ENCODE measurements at places on chromosomes 12 and 14.

DNA sequence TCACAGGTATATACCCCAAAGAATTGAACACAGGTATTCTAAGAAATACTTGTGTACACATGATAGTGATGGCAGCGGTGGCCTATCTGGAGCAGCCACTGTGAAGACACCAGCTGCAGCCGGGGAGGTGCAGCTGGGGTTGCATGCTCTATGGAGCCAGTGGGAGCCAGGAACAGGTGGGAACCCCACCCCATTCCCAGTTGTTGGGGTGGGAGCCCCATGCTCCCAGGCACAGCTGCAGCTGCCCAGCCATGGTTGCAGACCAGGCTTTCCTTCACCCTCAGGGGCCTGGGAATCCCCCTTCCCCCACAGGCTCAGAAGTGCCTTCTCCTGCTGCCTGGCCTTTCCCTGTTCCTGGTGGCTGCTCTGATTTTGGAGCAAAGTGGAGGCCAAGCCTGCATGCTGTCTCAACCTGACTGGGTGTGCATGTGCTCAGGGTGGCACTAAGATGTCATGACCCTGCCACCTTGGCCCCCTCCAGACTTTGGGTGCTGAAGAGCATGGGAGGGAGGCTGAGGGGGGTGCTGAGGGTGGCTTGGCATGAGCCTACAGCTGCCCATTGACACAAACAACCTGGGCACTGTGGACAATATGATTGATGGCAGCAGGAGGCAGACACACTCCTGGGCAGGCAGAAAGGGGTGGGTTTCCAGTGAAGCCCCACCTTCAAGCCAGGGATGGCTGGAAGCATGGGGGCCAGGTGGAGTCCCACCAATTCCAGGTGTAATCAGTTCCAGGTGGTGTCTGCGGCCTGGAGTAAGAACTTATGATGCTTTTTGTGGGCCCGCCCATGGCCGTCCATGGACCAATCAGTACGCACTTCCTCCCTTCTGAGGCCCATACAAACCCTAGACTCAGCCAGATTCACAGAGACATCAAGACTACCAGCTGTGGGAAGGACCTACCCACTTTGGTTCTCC is 234.7 kb downstream of the ADGRD1 start:
- no peak for DNase-seq

- no peak for DNase-seq
These were observed 75.4 kb downstream of the GRIP1 start for GRCh38 chr12:66603461-66603860.

DNA sequence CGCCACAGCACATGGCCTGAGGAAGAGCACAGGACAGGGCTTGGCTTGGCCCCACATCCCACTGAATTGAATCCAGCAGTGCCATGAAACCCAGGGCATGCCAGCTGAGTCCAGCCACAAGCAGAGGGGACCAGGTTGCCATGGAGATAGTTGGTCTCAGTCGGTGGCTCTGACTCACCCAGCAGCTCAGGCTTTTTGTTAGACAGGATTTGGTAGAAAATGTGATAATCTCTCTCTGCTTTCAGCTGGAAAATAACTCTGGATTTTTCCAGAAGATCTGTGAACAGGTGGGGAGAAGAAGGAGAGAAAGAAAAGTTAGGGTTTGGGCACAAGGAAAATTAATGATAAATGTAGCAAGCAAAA is 4.8 kb downstream of the MYH7 start:
- no peak for DNase-seq

GRCh38 chr12:50103767-50104321 is at the start of gene GPD1:
TSS of gene GPD1 (plus strand) at chr12:50104008. CDS start at chr12:50104051, 43 bp downstream.
- DNase-seq = no peak

DNA sequence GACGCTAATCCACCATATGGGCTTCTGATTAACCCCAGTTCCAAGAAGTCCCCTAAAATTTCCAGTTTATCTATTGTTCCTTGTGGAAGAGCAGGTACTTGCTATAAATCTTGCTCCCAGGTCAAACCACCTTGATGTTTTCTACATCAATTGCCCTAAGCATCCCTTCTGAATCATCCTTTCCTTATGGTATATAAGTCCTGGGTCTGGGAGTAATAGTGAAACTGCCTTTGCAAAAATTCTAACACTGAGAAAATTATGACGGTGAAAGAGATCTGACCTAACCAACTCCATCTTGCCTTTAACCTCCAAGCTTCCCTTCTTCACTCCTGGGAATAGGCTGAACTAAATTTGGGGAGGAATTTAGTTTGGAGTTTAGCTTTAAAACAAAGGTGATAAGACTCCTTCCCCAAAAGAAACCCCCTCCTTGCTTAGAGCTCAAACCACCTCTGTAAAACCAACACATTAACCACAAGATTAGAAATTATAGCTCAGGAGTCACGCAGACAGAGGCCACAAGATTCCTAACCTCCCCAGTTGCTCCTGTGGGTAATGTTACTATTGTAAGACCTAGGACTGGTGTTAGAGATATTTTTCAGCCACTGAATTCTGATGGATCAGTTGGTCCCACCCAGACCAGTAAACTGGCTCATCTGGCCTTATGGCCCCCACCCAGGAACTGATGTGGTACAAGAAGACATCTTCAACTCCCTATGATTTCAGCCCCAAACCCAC is 33.8 kb upstream of the DTX1 start:
- no peak for DNase-seq

DNA sequence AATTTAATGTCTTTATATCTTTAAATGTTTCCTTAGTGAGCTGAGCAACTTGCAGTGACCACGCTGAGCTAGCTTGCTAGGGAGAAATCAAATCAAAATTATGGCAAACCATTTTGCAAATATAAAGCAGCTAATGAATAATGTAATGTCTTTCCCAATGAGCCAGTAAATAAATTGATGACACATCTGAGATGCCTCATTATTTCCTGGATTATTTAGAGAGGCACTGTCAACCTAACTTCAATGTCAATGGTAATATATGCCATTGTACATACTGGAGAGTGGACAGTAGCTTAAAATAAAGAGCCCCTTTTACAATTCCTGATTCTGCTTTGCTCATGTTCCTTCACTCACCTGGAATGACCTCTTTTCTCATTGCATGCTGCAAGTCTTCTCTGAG is 182.6 kb downstream of the PHLDA1 start:
- no peak for DNase-seq

DNA sequence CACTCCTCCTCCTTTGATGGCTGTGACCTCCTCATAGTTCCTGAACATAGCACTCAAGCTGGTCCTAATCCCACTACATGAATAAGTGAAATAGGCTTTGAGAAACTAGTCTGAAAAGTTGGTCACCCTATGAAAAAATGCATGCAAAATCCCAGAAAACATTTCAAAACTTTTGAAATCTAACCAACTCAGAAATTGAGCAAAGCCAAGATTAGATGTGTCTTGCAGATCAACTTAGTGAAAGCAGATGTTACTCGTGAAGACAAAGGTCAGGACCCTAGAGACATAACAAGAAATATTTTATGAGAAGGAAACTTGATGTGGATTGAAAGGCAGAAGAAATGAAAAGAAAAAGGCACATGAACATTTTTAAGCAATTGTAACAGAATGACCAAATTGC is 63.3 kb downstream of the TSHR start:
- no peak for DNase-seq

DNA sequence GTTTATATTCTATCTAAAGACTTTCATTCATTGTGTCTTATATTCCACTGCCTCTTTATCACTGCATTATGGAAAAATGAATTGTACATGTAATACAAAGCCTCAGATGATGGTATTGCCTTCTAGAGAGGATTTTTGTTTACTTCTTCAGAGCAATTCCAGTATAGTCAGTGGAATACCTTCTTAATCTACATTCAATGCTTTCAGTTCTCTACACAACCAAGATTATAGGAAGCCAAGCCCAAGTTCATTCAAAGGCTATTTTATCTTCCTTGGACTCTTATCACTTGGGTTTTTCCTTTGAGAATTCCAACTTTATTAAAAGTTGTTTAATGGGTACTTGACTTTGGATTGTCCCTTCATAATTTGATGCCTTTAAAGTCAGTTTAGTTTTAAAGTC is 1971.0 kb upstream of the FLRT2 start:
- DNase-seq = no peak

- no peak for DNase-seq
These were observed 33.5 kb downstream of the MED13L start for GRCh38 chr12:116244001-116244400.
